Karpas-422 (cell line): ENCODE measurements at places on chromosomes 13 and 19.

- DNase-seq, result no peak
These were observed 4.0 kb downstream of the LENG9 start for GRCh38 chr19:54459282-54460229.

GRCh38 chr13:29143847-29144246, 323.7 kb downstream of the MTUS2 start:
- DNase-seq, result no peak

GRCh38 chr19:4369109-4369887, 25.9 kb downstream of the MPND start:
- peak; percentile 82 for DNase-seq

- DNase-seq, result peak; percentile 90
These were observed 14.0 kb upstream of the ATP8B3 start for GRCh38 chr19:1825909-1826556.

DNA sequence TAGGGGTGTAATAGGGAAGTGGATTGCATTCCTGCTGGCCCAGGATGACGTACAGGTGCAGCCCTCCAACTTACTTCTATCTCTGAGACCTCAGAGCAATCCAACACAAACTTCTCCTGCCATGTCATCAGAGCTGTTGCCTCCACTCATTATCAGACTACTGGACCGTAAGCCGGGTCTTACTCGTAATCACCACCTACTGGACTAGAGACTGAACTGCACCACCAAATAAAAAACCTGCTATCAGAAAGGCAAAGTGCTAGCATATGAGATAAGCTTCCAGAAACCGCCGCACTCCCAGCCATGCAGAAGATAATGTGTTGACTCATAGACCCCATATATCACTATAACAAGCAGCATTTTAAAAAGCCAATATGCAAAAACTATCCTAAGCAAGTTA, 102.0 kb downstream of the SLITRK1 start:
- peak; percentile 74 for DNase-seq

- DNase-seq, result no peak
These were observed 8.8 kb downstream of the SYDE1 start for GRCh38 chr19:15115762-15116615.

DNA sequence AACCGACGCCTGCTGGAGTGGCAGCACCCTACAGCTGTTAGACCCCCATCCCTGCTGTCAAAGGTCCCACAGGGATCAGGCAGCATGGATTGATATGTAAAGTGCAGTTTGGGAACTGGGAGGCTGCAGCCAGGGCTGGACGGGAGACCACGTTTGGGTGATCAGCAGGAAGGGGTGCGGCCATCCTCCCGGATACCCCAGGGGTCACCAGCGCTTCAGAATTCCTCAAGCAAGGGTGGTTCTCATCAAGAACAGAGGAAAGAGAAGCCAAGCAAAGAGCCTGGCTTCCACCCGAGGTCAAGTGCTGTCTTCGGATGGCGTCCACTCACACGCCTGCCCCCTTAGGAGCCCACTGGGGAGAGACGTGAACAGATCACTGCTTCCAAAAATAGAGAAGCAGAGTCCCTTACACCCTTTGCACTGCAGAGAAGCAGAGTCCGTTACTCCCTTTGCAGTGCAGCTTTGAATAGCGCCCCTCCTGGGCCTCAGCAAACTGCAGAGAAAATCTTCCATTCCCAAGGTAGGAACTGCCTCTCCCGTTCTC, 35.5 kb downstream of the DHRS12 start:
- no peak for DNase-seq

GRCh38 chr13:95020298-95020987, 280.8 kb downstream of the ABCC4 start:
- DNase-seq, result no peak
